ENCODE measurements at places on chromosomes 2 and 18.

DNA sequence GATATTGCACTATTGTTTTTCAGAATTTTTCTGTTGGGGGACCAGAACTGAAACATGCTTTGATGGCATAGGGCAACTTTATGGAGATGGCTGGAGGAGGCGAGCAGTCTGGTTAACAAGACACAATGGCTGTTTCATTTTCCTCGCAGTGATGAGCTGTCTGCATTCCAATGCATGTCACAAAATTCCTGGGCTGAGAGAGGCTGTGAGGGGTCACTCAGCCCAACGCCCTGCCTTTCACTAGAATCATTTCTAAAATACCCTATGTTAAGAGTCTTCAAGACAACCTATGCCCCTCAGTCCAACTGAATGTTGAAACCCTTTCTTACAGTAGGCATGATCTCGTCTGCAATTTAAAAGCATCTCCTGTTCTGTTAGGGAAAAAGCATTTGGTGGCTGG, 1090.0 kb downstream of the BCL11A start:
- DNase-seq, result no peak

DNA sequence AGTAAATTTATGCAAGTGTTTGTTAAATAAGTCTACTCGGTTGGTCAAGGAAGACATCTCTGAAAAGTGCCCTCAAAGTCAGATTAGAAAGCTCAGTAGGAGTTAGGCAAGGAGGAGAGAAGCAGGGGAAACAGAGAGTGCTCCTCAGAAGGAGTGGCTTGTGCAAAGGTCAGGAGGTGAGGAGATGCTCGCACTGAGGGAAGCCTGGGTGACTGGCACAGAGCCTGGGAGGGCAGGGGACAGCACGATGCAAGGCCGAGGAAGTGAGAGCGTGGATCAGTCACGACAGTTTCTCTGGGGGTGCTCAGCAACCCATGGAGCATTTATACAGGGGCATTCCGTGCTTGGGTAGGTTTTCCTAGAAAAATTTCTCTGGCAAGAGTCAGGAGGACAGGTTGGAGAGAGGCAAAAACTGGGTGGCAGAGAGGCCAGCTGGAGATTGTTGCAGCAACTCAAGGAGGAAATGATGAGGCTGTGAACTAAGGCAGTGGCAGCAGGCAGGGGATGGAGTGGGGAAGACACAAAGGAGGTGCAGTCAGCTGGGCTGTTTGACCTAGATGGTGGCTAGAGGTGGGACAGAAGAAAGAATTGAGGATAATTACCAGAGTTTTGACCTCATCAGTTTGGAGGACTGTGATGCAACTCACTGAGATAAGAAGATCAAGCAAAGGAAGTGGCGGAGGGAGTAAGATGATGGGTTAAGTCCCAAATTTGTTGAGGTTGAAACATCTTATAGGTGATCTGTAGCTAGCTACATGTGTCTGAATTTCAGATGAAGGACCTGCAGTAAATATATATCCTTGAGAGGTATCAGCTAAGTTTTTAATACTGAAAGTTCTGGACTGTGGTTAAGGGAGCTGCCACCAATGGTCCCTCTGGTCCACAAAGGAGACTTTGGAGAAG, 52.4 kb downstream of the BCL2 start:
- no peak for DNase-seq

GRCh38 chr2:42622943-42623676, 54.7 kb downstream of the MTA3 start:
- DNase-seq, result no peak

DNA sequence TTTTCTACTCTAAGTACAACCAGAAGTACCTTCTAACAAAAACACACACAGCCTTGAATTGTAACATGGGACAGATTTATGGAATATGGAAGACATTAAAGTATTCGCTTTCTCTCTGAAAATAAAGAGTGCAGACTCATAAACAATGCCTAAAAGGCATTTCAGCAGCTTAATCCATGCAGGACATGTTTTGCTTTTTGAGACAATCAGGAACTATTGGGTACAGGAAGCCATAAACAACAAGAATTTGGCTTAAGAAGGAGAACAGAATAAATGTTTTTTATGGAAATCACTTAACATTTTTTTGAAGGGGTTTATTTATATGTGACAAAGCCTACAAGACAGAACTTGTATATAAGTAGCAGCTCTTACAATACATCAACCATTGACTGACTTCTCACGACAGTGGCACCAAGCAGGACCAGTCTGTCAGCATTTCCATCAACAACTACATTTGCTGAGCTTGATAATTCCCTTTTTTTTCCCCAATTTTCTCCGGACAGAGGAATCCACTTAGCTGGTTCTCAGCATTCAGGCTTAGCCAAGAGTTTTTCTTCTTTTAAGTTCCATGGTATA, 140.1 kb downstream of the EXOC6B start:
- DNase-seq, result no peak

DNA sequence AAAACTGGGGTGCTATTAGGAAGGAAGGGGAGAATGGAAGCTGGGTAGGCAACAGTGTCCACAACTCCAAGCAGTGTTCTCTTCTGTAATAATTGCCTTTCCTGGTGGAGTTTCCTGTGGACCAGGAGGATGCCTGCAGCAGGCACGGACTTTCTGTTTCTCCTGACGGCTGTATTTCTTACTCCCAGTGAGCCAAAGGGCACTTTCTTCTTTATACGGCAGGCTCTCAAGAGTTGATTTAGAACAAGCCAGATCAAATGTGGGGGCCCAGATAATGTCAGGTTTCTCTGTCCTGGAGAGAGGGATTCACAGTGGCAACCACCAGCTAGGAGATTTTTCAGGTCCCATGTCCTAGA, 13.0 kb upstream of the PROC start:
- DNase-seq, result no peak

GRCh38 chr2:70116936-70117552, 29.8 kb downstream of the PCBP1 start:
- DNase-seq, result no peak

- DNase-seq, result peak; percentile 82
Observed at GRCh38 chr2:69138793-69139459, 125.9 kb downstream of the ANTXR1 start.

DNA sequence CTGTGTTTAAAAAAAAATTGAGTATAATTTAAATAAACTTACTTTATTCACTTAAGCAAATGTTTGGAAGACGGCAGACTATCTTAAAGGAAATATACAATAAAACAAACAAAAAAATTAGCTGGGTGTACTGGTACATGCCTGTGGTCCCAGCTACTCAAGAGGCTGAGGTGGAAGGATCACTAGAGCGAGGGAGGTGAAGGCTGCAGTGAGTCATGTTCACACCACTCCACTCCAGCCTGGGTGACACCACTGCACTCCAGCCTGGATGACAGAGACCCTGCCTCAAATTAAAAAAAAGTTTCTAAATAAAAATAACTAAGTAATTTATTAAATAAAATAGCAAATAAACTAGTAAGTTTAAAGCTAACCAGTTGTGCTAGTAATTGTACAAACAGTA, 7.5 kb downstream of the PUM2 start:
- peak; percentile 24 for DNase-seq

DNA sequence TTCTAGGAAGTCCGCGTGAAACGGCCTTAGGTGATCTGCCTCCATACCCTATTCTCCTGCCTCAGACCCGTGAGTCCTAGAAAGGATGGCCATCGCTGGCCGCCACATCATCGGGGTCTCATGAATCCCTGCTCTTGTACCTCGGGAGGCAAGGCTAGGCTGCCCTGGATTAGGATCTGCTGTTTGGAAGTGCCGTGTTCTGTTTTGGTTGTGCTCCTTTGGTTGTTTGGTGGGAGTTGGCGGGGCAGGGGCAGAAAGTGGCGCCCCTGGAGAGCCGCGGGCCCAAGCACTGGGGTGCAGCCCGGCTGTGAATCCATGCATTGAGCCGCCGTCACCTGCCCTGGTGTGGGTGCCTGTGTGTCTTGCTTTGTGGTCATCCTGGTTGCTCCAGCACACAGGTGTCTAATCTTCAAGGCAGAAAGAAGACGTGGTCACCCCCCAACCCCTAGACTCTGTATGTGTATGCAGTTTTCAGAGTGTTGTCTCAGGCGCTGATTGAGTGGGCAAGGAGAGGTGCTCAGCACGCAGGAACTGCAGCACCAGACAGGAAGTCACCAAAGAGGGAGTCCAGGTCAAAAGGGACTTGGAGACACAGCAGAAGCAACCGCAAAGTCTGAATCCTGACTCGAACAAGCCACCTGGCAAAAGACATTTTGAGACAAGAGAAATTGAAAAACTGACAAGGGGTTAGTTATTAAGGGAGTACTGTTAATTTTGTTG, 80.0 kb upstream of the LDLRAD4 start:
- no peak for DNase-seq

GRCh38 chr2:20676353-20677215, 9.6 kb downstream of the GDF7 start:
- DNase-seq, result no peak

DNA sequence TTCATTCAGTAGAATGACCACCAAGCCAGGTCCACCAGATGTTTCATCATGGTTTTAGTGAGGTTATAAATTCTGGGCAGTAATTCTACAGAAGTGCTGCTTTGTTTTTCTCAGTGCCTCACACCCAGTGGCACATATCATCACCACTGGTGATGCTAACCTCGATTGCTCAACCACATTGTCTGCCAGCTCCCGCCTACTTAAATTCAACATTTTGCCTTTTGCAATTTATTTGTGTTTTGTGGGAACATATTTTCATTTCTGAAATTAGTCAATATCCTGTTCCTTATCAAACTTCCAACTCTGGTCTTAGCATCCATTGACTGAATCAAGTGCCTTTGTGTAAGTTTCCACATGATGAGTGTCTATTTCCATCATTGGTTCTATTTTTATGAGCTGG, 62.3 kb upstream of the TMEM178A start:
- no peak for DNase-seq

- DNase-seq, result no peak
Observed at GRCh38 chr2:68755071-68755470, 20.5 kb downstream of the ARHGAP25 start.

GRCh38 chr2:36287363-36288275, 68.0 kb upstream of the CRIM1 start:
- DNase-seq, result peak; percentile 62

DNA sequence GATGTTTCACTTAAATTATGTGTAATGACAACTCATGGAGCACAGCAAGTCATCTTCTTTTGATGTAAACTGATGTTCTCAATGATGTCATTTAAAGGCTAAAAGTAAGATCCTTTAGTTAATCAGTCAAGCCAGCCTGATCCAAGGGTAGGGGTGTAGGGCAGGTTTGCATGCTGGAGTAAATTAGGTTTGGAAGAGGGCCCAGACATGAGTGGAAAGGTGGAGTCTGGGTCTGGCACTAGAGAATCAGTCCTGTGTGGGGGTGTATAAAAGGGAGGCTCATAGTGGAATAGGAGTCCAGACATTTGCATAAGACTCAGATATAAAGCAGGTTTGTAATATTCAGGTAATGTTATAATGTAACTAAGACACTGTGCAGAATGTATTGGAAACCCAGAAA, 88.8 kb upstream of the NYAP2 start:
- DNase-seq, result no peak

- peak; percentile 54 for DNase-seq
Observed at GRCh38 chr2:121608367-121608766, 40.9 kb downstream of the CLASP1 start.

DNA sequence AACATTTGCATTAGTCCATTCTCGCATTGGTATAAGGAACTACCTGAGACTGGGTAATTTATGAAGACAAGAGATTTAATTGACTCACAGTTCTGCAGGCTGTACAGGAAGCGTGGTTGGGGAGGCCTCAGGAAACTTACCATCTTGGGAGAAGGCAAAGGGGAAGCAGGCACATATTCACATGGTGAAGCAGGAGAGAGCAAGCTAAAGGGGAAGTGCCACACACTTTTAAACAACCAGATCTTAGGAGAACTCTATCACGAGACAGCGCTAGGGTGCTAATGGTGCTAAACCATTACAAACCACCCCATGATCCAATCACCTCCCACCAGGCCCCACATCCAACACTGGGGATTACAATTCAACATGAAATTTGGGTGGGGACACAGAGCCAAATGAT, 201.7 kb upstream of the MGAT5 start:
- DNase-seq, result no peak

DNA sequence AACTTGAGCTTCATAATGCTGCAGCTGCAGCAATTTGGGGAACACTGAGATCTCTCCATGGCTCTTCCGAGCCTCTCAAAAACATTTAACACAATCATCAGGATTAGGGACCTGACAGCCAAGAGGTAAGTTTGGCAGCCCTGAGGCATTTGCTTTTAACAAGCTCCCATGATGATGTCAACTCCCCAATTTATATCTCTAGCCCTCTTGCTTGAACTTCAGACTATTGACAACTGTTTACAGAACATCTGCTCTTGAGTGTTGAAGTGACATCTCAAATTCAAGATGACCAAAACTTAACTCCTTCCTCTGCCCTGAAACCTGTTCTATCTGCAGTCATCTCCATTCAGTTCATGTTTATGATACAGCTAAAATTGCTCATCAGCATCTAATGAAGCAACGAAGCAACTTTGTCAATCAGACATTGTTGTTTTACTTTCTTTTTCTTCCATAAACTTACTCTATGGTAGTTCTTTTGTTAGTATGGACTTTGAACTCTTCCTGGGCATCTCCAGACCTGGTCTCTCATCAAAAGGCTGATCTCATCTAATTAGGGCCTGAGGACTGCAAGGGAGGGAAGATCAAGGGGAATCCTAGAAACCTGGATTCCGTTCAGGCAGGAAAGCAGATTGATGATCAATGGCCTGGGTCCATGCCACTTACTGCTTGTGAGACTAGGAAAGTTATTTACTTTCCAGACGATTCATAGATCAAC, 48.1 kb downstream of the SEMA4F start:
- DNase-seq, result no peak

DNA sequence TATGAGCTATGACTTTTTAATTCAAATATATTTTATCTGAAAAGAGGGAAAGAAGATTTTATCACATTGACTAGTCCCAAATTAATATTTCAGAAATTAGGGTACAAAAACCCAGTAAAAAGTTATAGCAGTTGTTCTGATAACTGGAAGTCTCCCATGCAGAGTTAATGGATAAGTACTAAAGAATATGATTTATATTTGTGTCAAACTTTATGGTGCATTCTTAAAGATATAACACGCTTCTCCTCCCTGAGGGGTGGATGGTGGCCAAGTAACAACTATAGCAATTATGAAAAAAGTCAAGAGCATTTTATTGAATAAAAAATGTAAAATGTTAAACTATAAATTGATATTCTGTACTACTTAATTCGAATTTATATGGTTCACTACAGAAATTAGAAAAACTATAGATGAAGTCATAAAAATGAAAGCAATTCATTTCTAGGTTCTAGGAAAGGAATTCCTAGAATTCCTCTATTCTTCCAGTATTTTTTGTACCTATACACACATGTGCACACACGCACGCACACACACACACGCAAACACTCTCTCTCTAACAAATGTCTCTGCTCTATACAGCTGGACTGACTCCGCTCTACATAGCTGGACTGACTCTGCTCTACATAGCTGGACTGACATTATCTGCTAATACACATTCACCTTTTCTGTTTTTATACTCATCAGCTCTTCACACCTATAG, 111.3 kb downstream of the PRELID3A start:
- DNase-seq, result no peak

GRCh38 chr2:25055376-25055920, 13.6 kb downstream of the EFR3B start:
- DNase-seq, result no peak

- no peak for DNase-seq
Observed at GRCh38 chr2:229240984-229241491, 30.0 kb downstream of the PID1 start.

- no peak for DNase-seq
Observed at GRCh38 chr2:29723255-29724001, 198.0 kb downstream of the ALK start.

Data from brain microvascular endothelial cell (primary cell).